Left lung (tissue), 14 donors: ENCODE measurements at places on chromosomes 2 and 18.

DNA sequence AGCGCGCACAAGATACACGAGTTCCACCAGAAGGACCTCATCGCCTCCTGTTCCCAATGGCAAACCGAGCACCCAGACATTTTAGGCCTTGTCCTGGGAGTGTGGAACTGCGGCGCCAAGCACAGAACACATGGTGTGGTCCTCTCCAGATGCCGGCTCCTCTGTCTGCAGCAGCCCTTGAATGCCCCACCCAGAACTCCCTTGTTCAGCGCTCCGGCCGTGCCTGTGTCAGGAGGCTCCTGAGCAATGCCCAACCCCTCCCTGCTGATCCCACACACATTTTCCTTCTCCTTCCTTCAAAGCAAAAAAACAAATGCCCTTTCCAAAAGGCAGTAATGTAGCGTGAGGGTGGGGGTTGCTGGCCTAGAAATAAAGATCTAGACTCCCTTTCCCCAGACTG lies 89.8 kb downstream of the GFPT1 start:
- no peak for DNase-seq

DNA sequence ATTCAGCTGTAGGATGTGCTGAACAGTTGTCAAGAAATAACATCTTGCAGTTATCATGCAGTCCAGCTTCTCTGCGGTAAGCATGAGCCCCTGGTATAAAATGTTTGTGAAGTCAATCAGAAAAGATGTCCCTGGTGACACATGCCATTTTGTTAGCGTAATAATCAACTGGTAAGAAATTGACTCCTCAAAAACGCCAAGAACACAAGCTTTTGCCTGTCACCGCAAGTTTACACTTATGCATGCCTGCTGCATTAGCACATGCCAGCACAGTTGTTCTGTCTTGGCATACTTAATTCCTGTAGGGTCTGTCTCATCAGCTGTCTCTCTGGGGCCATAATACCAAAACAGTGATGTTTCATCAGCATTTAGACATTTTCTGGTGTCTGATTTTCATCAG lies 524.8 kb upstream of the DSEL start:
- no peak for DNase-seq

GRCh38 chr2:237774811-237775553 lies 23.6 kb upstream of the RBM44 start:
- DNase-seq: peak; percentile 15

DNA sequence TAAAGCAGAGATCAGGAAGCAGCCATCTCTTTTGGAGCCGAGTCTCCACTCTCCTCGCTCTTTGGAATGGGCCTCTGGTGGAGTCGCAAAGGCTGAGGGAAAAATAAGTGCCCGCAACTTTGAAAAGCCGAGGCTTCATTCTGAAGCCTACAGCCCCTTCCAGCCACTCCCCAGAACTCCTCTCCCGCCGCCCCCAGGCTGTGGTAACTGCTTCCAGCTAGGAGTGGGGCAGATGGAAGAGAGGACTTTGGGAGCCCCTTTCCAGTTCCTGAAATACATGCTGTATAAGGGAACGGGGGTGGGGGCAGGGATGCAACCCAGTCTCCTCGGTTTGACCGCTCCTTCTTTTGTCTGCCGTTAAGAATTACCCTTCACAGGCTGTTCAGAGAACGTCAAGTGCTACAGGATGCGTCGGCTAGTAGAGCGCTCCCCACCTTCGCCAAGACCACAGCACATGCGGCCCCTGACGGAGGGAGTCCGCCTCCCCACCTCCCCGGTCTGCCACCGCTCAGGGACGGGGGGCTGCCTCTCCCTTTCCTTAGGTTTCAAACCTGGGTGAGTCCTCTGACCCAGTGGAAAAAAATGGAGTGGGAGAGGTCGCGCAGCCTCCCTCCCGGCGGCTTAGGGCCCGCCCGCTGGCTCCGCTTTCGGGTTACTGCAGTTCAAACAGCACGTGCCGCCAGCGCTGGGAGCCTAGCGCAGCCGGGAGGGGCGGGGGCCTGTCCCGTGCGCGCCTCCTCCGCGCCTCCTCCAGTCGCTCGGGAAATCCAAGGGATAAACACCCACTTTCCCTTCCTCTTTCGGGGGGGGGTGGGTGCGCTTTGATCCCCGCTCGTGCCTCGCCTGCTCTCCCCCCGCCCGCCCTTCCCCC lies 4.9 kb downstream of the CYP26B1 start:
- no peak for DNase-seq

DNA sequence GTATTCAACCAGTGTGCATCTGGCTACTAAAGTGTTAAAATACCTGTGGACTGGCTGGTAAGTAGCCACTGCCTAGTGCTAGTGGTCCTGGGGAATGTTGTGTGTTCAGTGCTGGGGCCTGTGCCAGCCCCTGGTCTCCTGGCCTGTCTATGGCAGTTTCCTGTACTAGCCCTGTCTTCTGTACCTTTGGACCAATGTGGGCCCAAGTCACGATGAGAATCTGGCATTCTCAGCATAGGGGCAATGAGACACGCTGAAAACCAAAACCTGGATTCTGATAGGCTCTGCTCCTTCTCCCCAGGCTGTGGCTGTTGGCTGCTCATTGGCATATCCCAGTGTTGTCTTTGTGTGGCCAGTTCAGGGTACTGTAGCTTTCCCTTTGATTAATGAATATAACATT lies 170.4 kb downstream of the PTPRM start:
- no peak for DNase-seq

DNA sequence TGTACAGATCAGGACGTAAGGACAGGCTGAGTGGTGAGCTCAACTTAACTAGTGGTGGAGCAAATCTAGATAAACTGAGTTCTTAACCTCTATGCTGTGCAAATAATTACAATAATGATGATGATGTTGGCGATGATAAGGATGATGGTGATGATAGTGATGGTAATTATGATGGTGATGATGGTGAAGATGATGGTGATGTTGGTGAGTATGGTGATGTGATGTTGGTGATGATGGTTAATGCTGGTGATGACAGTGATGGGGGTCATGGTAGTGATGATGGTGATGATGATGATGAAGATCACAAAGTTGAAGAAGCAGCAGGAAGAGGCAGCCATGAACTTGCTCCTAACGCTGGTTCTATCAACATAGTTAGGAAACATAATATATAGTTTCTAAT lies 38.0 kb upstream of the IMP4 start:
- DNase-seq: no peak
